ENCODE measurements at places on chromosomes 1 and 21.
A peak's percentile ranks its signal among the peaks of the same experiment; 100 is the strongest.

DNA sequence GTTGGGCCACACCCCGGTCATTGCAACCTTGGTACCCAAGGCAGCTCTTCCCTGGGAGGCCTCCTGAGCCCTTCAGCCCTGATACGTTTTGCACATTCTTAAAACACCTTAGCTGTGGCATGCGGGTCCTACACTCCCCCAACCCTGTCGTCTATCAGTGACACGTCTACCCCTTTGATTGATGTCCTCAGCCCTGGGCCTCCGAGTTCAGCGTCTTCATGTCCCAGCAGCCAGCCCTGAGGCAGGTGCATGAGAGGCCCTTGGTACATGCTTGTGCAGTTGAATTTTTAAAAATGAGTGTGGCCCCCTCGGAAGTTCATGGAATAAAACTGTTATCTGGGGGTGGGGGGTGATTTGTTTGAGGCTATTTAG lies 38.9 kb upstream of the ADARB1 start:
- DNase-seq = no peak

- no peak for DNase-seq
Observed at GRCh38 chr1:14748977-14749376, 150.5 kb downstream of the KAZN start.

DNA sequence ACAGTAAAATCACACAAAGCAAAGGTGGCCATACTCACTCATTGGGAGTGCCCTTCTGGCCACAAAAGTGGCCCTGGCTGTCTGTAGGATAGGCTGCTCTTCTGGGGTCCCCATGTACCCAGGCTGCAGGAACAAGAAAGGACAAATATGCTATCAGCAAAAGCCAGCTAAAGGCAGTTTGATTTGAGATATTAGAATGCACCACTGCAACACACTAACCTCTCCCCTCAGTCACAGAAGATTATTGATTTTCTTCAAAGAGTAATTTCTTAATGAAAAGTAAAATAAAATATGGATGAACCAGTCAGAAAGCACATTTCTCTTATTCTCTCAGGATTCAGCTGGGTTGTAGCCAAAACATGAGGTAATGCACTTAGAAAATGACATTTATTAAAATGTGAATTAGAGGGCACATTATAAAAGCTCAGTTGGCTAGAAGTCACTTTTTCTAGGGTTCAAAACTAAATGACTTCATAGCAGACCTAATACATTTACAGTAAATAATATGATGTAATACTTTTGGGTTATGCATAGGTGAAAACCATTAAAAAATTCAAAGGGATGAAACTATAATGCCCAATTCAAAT lies 140.8 kb downstream of the LHX8 start:
- no peak for DNase-seq

- no peak for DNase-seq
Observed at GRCh38 chr1:107795441-107795840, 169.5 kb downstream of the VAV3 start.

DNA sequence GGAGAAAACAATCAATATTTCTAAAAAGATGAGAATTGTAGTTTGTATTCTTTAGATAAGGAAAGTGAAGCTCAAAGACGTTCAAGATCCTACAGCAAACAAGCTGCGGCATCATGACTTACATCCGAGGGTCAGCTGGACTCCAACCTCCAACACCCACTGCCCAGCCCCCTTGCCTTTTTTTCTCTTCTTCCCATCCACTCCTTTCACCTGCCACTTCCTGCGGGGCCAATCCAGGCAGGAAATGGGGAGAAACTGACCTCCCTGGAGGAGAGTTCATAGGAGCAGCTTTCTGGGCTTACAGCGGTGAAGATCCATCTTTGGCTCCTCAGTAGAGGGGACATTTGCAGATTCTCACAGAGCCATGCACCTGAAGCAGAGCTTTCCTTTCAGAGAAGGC lies 361.5 kb downstream of the PTPRU start:
- DNase-seq = no peak

- DNase-seq = no peak
Observed at GRCh38 chr1:117564227-117565075, 41.4 kb upstream of the TENT5C start.

GRCh38 chr1:27100335-27101053 lies 54.4 kb downstream of the SLC9A1 start:
- DNase-seq = no peak

DNA sequence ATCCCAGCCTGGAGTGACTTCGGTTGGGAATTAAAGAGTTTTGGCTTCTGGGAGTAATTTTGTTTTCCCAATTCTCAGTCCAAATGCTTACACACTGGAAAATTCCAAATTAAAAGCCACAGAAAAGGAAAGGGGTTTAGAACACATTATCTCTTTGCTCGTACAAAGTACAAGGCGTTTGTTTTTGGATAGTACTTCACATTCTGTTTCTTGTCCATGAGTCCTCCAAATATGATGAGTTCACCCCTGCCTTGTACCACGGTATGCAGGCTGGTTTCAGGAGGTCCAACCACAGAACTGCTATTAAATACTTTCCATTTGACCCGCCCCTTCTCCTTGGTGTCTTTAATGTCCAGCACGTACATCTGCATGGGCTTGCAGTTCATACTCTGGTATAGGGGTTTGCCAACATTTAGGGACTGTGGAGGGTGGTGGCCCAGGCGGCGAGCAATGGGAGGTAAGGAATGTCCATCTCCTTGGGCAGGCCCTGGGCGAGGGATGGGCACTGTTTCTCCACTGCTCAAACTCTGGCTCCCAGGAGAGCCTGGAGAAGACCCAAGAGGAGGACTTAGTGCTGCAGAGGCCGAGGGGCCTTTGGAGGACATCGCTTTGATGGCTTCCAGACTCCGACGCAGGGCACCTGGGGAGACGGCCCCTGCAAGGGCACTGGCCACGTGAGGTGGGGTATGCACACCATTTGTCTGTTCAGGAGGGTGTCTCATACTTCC lies 13.7 kb upstream of the CPLANE2 start:
- DNase-seq = peak; percentile 29

DNA sequence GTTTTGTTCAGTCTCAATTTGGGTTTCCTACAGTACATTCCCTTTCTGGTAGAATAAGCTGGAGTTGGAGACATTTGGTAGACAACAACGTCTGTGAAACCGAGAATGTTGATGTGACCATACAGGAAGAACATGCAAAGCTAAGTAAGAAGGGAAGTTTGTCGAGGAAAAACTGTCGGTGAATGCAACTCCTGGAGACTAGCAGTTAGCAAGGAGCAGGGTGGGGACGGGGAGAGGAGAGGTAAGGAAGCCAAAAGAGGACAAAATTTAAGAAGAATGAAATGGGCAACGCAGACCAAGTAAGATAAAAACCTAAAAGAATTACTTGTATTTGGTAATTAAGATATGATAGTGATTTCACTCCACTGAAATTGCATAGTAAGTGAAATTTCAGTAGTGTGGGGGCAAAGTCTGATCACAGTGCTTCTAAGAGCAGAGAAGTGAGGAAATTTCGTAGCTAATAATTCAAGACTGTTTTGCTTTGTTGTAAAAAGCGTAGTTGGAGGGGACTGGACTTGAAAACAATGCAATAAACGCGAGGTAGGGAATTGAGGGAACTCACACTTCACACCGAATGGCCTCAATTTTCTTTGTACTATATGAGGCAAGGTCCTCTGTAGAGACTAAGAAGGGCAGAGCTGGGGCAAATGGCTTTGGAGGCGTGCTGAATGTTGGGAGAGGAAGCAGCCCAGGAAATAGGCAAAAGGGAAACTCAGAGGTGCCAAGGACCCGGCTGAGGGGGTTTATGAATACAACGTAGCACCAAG lies 787 bp upstream of the GIPC2 start:
- no peak for DNase-seq

DNA sequence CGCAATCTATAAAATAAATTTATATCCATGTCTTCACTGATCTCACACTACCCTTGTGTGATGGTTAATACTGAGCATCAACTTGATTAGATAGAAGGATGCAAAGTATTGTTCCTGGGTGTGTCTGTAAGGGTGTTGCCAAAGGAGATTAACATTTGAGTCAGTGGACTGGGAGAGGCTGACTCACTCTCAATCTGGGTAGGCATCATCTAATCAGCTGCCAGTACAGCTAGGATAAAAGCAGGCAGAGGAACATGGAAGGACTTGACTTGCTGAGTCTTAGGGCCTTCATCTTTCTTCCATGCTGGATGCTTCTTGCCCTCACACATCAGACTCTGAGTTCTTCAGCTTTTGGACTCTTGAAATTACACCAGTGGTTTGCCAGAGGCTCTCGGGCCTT lies 615.4 kb downstream of the AGBL4 start:
- DNase-seq = no peak

GRCh38 chr1:53681977-53682685 lies 56.8 kb downstream of the GLIS1 start:
- DNase-seq = peak; percentile 7

GRCh38 chr1:27873671-27874384 lies 1.5 kb downstream of the THEMIS2 start:
- no peak for DNase-seq

DNA sequence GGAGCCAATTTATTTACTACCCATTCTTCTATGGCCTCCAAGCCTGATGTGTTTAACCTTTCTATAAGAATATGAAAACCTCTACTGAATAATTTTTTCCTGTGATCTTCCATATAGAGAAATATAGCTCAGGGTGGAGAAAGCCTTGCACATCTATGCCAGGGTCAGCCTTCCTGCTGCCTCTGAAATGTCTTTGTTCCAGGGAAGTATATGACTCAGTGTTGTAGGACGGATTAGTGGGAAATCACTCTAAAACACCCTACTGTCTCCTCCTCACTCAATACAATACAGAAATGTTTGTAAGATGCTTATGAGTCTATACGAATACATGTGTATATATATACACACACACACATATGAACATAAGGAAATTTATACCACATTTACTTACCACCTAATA lies 1044.9 kb downstream of the BRINP3 start:
- no peak for DNase-seq

GRCh38 chr1:55257958-55258357 lies 42.8 kb upstream of the USP24 start:
- DNase-seq = no peak

DNA sequence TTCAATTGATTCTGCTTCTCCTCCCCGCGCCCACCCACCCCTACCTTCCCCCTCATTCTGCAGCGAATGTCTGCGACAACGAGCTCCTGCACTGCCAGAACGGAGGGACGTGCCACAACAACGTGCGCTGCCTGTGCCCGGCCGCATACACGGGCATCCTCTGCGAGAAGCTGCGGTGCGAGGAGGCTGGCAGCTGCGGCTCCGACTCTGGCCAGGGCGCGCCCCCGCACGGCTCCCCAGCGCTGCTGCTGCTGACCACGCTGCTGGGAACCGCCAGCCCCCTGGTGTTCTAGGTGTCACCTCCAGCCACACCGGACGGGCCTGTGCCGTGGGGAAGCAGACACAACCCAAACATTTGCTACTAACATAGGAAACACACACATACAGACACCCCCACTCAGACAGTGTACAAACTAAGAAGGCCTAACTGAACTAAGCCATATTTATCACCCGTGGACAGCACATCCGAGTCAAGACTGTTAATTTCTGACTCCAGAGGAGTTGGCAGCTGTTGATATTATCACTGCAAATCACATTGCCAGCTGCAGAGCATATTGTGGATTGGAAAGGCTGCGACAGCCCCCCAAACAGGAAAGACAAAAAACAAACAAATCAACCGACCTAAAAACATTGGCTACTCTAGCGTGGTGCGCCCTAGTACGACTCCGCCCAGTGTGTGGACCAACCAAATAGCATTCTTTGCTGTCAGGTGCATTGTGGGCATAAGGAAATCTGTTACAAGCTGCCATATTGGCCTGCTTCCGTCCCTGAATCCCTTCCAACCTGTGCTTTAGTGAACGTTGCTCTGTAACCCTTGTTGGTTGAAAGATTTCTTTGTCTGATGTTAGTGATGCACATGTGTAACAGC lies 339.9 kb downstream of the NTNG1 start:
- no peak for DNase-seq

DNA sequence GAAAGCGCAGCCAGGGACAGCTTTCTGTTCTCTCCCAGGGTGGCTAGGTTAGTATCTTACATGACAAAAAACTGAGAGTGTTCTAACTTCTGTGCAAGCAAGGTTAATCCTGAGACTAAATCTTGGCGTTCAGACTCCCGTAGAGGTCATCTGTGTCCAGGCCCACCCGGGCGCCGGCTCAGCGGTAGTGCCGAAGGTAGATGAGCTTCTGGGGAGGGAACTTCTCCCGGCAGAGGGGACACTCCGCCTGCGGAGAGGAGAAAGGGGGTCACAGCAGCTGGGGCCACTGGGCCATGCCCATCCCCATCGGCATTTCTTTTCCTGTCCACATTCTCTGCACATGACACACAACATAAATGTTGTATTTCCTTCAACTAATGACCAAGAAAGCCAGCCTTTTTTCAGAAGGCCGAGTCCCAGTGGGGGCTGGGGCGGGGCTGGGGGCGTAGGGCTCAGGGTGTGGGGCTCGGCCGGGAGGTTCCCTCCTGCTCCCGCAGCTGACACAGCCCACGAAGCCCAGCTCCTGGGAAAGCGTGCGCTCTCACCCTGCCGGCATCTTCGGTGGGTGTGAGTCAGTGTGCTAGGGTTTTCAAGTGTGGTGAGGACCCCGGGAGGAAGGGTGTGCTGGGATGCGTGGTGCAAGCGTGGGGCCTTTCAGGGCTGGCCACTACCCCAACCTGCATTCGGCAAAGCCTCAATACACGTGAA lies 6.6 kb downstream of the PEX10 start:
- no peak for DNase-seq

DNA sequence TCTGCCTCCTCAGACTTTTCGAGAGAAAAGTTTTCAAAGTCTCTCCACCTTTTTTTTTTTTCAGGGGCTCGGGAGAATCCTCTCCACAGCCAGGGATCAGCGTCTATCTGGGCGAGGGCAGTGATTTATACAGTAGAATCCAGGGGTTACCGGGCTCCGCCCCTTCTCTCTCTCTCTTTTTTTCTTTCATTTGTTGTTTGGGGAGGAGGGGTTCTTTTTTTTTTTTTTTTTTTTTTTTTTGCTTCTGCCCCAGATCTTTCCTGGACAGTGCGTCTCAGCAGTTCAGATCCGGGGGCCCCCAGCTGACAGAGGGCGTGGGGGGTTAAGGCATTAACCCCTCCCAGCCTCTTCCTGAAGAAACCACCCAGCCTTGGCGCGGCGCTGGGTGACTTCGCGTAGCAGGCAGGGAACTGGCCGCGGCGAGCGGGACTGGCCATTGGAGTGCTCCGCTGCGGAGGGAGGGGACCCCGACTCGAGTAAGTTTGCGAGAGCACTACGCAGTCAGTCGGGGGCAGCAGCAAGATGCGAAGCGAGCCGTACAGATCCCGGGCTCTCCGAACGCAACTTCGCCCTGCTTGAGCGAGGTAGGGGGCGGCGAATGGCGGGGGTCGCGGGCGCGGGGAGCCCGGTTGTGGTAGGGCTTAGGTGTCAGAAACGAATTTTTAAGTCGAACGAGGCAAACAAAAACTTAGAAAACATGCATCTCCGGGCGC lies at the start of gene S1PR1:
TSS of gene S1PR1 (plus strand) at position 504 of the 713 bp plus-strand sequence. CDS start 1,966 bp downstream, outside the sequence.
- peak; percentile 78 for DNase-seq

- no peak for DNase-seq
Observed at GRCh38 chr1:65759516-65759915, 33.2 kb upstream of the PDE4B start.

GRCh38 chr1:64597113-64597512 lies 127.2 kb downstream of the CACHD1 start:
- DNase-seq = no peak

GRCh38 chr1:245510144-245510543 lies 355.4 kb downstream of the KIF26B start:
- DNase-seq = no peak

GRCh38 chr1:86155051-86155806 lies 1.3 kb downstream of the COL24A1 start:
- DNase-seq = no peak

Data from NCI-H226 (cell line).